ENCODE measurements at places on chromosomes 7 and 10.

GRCh38 chr7:101465576-101466196 is 103.0 kb downstream of the COL26A1 start:
- no peak for DNase-seq

GRCh38 chr7:73983437-73984164 is 44.4 kb upstream of the ELN start:
- DNase-seq, result no peak

DNA sequence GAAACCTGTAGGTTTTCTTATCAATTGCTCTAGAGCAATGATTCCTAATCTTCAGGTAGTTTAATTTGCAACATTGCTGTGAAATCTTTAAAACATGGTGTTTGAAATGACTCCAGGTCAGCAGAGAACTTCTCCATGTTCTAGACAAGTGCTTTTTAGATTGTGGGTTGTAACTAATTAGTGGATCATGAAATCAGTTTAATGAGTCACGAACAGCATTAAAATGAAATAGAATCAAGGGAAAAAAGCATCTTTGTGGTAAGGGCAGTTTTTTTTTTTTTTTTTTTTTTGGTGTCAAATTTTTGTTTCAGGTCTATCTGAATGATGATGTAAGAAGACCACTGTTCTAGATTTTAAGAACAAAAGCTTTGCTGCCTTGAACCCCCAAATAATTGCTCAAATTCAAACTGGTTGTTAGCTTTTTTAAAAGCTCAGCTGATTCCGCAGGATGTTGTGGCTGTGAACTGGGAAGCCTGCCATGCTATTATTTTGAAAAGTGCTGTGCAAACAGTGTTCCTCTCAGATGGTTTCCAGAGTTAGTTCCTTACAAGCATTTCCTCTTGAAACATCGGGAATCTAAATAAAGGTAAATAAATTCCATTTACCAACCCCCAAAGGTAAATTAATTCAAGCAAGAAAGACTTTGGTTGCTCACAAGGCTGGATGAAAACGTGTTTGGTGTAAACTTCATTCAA is 13.1 kb upstream of the PDK4 start:
- DNase-seq, result no peak

DNA sequence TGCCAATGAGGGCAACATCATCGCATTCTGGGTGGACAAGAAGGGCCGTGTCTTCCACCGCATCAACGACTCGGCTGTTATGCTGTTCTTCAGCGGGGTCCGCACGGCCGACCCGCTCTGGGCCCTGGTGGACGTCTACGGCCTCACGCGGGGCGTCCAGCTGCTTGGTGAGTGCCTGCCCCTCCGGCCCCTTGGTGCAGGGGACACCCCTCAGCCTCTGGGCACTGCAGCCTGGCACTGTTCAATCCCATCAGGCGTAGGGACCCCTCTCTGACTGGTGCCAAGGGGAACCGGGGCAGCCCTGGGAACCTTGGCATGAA is 78.1 kb downstream of the NEURL1 start:
- DNase-seq, result no peak

DNA sequence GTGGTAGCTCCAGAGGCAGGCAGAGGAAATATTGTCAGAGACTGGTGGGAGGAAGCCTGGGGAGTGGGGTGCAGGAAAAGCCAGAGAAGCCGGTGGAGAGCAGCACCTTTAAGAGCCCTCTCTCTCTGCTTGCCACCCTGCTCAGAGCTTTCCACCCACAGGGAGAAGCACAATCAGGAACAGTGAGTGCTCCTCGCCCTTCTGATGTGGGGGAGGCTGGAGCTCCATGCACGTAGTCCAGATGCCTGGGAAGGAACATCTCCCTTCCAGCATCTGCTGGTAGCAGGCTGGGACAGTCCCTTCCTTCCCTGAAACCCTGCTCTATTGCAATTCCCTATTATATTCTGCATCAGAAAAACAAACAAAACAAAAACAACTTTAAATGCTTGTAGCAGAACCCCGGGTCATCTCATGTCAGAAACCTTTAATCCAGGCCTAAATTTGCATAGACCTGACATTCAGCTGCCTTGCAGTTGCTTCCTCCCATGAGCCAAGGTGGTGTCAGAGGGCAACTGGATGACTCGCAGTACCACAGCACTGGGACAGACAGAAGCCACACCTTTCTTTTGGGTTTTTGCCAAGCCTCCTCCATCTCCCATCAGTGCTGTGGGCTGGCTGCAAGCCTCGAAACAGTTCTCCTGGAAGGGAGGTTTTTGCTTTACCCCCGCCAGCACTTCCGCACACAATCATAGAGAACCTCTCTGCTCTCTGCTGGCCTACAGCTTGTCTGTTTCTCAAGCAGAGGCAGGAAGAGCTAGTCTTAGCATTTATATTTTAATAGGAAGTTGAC is 13.1 kb downstream of the AVPI1 start:
- DNase-seq, result no peak

GRCh38 chr10:88193018-88193417 is 329.6 kb downstream of the PTEN start:
- DNase-seq, result no peak

- no peak for DNase-seq
Observed at GRCh38 chr10:90799172-90799571, 58.7 kb downstream of the HTR7 start.

GRCh38 chr10:56508562-56508961 is 147.5 kb upstream of the ZWINT start:
- no peak for DNase-seq

GRCh38 chr10:129531969-129532660 is 65.1 kb downstream of the MGMT start:
- DNase-seq, result no peak

- DNase-seq, result no peak
Observed at GRCh38 chr7:98805956-98806838, 63.6 kb downstream of the TMEM130 start.

DNA sequence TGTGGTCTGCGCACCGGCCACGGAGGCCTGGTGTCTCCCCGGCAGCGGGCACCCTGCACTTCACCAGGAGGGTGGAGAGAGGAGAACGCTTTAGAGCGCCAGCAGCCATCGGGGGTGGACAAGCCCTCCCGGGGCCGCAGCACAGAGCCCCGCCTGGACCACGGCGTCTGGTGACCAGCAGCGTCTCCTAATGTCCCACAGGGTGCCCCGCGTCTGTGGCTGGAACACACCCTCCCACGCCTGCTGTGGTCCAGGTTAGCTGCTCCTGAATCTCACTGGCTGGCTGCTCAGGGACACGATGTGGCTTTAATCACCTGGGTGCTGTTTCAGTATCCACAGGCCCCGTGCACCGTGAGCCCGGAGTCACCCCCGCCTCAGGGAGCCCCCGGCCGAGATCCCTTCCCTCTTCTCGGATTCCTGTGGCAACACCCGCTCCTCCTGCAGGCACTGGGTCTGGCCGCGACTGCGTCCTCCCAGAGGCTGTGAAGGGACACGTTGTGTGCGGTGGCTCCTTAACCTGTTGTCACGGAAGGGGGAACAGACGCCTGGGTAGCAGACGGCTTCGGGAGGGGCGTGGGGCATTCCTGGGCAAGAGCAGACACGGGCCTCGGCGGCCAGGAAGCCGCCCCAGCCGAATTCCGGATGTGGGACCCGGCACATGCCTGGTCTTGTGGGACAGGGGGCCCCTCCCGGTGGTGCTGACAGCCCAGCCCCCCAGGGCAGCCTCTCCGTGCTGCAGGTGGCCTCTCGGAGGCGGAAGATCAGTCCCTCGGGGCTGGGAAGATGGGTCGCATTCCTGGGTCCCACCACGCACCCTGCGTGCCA is 78.9 kb downstream of the FOXL3 start:
- DNase-seq, result no peak

- DNase-seq, result no peak
Observed at GRCh38 chr7:113625494-113626102, 293.2 kb downstream of the PPP1R3A start.

- no peak for DNase-seq
Observed at GRCh38 chr7:132991615-132992587, 90.0 kb downstream of the CHCHD3 start.

DNA sequence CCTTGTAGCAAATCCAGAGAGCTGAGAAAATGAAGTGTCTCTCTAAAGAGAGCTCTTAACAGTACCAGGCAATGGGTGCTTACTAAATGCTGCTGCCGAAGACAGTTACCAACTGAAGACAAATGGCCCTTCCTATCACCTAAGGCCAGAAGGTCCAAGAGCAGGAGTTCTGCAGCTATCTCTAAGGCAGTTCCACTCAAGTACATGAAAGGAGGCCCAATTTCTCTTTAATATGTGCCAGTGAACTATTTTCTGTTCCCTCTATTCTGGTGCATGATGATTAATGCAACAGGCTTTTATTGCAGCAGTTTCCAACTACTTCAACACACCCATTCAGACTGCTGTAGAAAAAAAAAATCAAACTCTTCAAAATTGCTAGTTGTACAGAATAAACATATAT is 122.5 kb downstream of the SLC25A13 start:
- no peak for DNase-seq

GRCh38 chr7:80186721-80187120 is 52.1 kb downstream of the GNAI1 start:
- no peak for DNase-seq

GRCh38 chr7:35495844-35496243 is 199.1 kb downstream of the HERPUD2 start:
- DNase-seq, result no peak

- DNase-seq, result no peak
Observed at GRCh38 chr7:122520971-122521555, 177.9 kb downstream of the RNF133 start.

DNA sequence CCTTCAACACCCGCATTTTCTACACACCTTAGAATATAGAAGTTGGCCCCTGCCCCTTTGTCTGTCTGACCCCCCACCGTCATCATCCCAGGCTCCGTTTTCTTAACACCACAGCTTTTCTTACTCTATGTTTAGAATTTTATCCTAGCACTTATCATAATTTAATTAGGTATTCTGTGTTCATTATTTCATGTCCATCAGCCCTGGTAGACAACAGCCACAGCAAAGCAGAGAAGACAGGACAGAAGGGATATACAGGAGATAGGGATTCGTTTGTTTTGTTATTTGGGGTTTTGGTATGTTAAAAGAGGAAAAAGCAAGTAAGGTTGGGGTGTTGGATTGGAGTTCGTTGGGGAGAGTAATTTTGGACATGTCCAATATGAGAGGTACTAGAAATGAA is 48.8 kb downstream of the ITGA8 start:
- no peak for DNase-seq

DNA sequence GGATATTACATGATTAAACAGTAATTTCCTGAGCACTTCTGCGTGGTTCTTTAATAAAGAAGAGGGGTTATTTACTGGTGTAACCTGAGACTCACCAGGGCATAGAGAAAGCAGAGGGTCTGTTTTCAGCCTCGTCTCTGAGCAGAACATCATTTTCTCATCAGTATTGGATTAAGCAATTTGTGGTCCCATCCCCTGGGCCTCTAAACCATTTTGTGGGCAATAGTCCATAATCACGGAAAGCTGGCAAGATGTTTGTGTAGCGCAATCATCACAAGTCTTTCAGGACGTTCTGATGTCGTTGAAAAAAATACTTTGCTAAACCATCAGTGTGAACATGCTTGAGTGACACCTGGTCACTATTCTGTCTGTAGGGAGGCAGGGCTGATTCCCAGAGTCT is 37.1 kb upstream of the SEC61G start:
- no peak for DNase-seq

DNA sequence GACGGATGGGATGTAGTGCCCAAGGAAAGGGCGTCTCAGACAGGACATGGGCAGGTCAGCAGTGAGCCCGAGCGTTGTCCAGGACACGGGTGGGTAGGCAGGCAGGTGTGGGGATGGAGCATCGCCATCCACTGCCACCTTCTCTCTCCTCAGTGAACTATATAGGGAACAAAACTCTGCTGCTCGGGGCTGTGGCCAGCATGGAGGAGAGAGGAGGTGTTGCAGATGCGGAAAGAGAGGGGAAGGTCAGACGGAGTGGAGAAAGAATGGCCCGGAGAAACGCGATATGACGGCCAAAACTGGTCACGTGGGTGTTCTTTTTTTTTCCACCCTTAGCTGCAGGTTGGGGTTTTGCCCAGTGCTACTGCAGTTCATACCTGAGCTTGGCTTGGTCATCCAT is 71.2 kb downstream of the GRID1 start:
- DNase-seq, result no peak

- DNase-seq, result no peak
Observed at GRCh38 chr7:139854803-139855497, 25.9 kb downstream of the TBXAS1 start.

DNA sequence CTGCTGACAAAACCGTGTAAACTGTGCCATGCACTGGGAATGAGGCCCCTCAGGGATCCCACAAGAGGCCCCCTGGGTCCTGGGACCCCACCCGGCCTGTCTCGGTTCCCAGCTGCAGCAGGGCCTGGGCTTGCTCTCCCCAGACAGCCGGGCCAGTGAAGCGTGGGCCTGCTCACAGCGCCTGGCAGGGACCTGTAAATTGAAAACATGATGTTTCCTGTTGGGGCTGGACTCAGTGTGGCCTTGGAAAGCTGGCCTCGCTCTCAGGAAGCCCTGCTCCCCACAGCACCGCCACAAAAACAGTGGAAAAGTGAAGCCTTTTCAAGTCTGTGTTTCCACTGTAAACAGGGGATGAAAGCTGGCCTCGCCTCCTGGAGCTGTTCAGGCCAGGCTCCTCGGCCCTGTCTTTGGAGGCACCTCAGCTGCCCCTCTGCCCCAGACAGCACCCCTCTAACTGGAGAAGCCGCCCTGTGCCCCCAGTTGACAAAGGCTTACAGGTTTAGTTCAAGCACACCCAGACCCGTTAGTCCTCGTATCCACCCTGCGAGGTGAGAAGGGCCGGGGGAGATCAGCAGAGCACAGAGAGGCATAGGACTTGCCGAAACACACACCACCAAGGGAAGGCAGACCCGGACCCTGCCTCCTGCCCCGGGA is 108.3 kb downstream of the ZMIZ1 start:
- DNase-seq, result no peak

DNA sequence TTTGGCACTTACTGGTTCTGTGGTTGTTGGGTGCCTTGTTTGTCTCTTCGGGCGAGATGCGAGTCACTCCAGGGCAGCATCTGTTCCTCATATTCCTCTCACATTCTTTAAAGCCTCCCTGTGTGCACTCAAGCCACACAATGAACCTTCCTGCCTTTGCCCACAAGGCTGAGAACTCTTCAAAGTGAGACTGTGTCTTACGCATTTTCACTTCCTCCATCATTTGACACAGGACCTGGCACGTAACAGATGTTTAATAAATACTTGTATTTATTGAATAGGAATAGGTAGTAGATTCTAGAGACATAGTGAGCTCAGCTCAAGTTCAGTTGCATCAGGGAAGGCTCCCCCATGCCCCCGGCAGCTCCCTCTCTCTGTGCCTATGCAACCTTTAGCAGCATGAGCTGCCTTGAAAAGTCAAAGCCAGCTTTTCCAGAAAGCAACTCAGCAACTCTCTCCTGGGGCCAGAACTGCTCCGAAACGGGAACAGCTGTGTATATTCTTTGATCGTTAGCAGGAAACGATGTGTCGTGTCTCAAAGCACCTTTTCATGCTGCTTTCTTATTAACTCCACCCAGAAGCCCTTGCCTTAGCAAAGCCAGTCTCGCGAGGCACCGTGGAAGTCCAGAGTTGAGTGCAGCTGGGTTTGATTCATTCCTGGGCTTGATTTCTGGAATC is 97.5 kb downstream of the PFKFB3 start:
- peak; percentile 56 for DNase-seq

GRCh38 chr7:151366880-151367222 is 25.2 kb downstream of the NUB1 start:
- DNase-seq, result no peak

- no peak for DNase-seq
Observed at GRCh38 chr7:151883857-151884256, 6.9 kb upstream of the PRKAG2 start.
